Stimulated activated CD8-positive, alpha-beta memory T cell treated with anti-CD3 and anti-CD28 coated beads, Interleukin-7, amount 100 ng/mL, for 1 hour (primary cell): ENCODE measurements at places on chromosomes 1 and 21.

- DNase-seq, result no peak
These were observed 282.2 kb downstream of the CACNA1E start for GRCh38 chr1:181765451-181766026.

GRCh38 chr21:32136546-32136945 lies 142.3 kb downstream of the MIS18A start:
- no peak for DNase-seq

GRCh38 chr1:223531742-223532341 lies 133.7 kb downstream of the CAPN8 start:
- DNase-seq, result no peak

- DNase-seq, result no peak
These were observed 20.8 kb upstream of the VANGL1 start for GRCh38 chr1:115620950-115621349.

DNA sequence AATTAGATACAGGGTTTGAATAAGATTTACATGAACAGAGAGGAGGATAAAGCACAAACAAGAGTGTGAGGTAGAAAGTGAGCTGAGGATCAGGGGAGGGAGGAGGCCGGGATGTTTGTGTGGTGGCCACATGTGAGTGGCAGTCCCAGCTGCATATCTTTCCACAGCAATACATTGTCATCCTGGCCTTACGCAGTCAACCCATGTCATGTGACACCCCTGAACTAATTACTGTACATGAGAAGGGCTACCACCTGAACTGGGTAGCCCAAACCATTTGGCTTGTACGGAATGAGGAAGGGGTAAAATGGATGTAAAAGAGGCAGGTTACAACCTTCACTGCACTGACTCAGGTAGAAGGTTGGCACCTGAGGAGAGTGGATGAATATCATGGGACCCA lies 4.2 kb downstream of the SLAMF7 start:
- no peak for DNase-seq

- no peak for DNase-seq
These were observed 222 bp upstream of the GIPC2 start for GRCh38 chr1:78045563-78045925.

DNA sequence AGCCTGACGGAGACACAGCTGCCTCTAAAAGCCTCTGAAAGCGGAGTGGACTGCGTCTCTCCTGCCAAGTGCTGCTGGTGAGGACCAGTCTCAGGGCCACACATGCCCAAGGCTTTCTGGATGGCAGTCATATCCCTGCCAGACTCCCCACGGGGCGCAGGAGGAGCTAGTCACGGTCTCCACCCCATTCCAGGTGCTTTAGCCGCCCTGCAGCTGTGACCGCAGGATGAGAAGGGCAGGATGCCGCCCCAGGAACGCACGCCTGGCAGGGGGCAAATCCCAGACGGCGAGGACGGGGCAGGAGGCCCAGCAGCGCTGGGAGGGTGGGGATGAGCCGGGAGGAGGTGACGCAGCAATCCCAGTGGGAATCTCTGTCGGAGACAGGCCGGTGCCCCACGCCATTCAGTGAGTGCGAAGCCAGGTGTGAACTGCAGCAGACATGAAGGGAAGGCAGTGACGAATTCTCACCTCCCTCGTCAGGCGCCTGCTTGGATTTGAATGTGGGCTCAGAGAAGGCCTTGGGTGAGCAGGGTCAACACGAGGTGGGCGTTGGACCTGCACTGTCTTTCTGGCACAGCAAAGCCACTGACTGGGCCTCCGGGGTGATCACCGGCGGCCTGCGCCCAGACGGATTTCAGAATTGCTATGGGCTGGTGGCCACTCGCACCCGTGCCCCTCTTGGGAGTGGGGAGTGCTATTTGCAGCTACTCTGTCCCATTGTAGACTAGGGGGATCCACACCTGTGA lies 38.5 kb upstream of the SLC19A1 start:
- DNase-seq, result no peak

DNA sequence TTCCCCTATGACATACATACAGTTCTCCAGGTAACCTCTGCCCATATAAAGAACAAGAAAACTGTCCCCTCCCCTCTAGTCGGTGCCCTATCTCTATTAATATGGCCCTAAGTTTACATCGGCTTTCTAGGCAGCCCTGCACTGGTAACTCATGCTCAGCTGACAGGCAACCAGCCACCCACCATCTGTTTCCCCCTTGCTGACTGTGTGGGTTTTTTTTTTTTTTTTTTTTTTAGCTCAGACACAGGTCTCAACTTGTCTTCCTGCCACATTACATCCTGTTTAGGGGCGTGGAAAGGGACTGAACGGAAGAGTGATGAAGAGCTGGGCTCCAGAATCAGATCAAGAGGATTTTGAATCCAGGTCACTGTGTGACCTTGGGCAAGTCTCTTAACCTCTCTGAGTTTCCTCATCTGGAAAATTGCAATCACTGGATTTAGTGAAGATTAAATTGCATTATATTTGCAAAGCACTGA lies 14.0 kb downstream of the LAPTM5 start:
- peak; percentile 34 for DNase-seq

DNA sequence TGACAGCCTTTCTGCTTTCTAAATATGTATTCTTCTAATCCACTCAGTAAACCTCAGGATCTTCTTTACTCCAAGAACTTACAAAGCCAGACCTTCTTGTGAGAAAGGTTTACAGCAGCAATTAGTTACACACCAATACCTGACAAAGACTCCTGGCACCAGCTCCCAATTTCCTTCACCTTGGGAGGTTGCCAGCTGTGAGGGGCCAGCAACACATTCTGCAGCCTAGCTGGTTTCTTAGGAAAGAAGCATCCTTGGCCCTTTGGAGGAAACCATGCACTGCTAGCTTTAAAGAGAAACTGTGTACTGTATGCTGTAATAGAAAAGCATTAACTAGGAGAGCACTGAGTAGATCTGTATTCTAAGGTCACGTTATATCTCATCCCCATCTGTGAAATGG lies 10.8 kb downstream of the FYB2 start:
- no peak for DNase-seq
